ENCODE measurements at places on chromosomes 5 and 9.

DNA sequence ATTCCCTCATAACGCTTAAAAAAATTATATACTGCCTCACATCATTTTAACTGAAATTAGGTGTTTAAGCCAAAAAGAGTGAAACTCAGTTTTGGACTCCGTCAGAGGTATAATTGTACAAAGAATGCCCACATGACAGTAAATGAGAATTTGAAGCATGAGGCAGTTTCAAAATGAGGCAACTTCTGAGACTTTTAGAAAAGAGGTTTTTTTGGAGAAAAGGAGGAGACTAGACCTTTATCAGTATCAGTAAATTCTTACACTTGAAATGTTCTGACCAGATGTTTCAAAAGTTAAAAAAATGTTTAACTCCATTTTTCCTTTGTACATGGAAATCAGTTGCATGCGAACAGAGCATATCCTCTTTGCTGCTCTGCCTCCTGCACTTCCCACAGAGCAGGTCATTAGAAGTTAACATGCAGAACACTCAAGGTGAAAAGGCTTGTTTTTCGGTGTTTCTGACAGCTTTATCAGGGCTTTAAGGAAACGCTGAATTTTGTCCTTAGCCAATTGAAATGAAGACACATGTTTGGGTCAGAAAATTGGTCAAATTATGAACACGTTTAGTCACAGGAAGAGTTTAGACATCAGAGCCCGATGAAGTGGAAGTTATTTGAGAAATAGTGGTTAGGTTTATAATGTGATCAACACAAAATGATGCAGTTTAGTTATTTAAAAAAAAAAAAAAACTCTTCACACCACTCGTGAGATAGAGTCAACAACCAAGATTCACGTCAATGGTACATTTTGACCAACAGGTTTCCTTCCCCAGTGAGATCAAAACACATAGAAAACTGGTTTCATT is 59.5 kb downstream of the PIK3R1 start:
- no peak for DNase-seq

DNA sequence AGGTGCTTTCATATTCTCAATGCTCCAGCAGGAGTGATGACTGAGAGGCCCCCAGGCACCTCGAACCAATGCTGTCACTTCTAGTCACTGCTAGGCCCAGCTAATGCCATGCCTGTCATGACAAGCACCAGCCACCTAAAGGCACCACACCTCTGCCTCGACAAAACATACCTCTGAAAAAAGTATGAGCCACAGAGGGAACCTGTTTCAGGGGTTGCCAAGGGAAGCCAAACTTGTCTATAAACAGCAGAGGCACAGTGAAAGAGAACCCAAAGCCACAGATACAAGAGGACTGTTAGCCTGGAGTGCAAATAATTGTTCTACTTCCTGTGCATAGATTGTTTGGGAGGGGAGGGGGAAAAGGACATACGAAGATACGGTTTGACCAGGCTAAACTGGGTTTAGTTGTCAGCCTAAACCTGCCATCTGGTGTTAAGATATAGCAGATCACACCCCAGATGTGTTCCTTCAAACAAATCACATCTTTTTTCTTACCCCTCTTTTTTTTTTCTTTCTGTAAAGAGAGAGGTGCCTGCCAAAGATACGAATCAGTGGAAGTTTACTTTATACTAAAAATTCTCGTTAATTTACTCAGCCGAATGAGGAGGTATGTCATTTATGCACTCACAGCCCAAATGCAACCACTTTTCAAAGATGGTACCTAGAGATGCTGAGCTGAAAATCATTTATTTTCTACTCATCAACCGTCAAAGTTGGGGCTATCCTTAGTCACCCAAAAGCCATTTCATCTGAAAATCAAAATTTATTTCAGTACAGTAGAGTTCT is 45.7 kb downstream of the BNC2 start:
- DNase-seq = no peak

- DNase-seq = no peak
These were observed 18.2 kb downstream of the ADRB2 start for GRCh38 chr5:148844433-148845280.

DNA sequence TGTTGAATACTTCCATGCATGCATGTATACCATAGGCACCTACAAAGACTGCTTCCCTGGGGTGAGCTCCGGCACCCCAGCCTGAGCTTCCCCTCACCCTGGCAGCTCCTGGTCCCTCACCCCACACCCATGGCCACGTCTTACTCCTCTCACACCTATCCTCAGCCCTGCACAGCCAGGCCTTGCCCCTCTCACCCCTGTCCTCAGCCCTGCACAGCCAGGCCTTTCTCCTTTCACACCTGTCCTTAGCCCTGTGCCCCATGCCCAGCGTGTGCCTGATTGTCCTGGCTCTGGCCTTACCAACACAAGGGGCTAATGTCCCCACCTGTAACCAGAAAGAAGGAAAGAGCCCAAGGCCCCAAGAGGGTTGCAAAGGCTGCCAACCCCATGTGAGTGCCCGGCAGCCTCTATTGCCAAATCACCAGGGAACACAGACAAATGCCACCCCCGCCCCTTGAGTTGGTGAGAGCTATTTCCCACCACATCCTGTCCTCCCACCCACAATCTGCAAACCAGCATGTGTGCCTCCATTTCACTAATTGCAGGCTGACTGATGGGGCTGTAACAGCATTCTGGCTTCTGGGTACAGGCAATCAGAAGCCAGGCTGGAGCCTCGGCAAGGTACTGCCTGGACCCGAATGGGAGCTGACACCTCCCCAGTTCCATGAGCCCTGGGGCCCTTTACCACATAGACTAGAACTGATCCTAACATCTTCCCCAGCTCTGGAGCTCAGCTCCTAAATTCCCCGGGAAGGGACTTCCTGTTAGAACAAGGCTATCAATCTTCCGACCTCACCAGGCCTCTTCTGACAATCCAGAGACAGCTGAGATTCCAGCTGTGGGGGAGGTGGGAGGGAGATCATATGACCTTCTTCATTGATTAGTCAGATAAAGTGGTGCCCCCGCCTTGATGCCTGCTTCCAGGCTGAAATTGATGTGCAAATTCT is 78.2 kb downstream of the FAM114A2 start:
- no peak for DNase-seq

DNA sequence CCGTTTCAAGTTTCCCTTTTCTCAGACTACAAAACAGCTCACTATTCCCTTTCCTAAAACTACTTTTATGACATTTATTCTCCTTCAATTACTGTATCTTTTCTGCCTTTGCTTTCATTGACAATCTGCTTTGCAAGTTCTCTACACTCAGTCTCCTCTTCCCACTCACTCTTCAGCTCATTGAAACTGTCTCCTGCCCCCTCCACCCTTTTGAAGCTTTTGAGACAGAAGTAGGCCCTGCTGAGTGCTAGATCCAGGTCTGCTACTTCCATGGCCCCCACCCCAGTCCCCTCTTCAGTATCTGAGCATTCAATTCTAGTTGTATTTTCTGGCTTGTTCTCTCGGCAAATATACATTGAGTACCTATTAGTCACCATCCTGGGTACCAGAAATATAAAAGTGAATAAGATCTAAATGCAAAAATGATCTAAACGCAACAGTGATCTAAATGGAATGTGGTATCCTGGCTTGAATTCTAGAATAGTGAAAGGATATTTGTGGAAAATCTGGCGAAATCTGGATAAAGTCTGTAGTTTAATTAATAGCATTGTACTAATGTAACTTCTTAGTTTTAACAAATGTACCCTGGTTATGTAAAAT is 58.4 kb downstream of the OR2K2 start:
- DNase-seq = no peak

GRCh38 chr5:149024943-149025342 is 37.9 kb downstream of the SH3TC2 start:
- DNase-seq = no peak

DNA sequence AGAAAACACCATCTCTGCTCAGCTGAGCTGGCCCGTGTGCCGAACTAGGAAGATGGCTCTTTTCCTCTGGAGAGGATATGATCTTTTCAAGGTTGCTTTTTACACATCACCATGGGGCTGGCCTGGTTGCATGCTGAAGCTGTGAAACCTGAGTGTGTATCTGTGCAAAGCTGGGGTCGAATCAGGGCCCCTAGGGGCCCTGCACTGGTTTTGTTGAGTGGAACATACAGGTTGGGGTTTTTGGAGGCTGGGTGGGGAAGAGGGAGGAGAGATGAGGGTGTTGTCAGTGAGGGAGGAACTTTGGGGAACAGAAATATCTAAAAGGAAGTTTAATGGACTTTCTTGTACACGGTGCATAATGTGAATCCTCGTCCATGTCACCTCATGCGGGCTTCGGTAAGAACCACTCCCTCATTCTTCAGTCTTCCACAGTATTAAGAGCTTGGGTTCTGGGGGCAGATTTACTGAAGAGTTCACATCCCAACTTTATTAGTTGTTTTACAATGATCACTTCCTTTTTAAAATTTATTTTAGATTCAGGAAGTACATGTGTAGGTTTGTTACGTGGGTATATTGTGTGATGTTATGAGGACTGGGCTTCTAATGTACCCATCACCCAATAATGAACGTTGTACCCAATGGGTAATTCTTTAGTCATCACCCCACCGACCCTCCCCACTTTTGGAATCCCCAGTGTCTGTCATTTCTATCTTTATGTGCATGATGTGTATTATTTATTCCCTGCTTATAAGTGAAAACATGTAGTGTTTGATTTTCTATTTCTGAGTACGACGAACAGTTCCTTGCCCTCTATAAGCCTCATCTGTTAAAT is 238.2 kb downstream of the NR3C1 start:
- no peak for DNase-seq

DNA sequence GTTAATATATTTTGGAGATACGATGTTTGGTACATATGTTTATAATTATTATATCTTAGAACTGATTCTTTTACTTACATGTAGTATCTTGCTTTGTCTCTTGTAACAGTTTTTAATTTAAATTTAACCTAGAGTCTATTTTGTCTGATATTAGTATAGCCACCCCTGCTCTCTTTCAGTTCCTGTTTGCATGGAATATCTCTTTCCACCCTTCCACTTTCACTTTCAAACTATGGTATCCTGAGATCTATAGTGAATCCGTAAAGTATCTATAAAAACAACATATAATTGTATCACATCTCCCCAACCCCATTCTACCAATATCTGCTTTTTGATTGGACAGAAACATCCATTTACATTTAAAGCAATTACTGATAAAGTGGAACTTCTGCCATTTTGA is 7.2 kb downstream of the IRGM start:
- no peak for DNase-seq

GRCh38 chr9:136012651-136013050 is 51.5 kb upstream of the UBAC1 start:
- no peak for DNase-seq

- no peak for DNase-seq
These were observed 95.7 kb upstream of the SHB start for GRCh38 chr9:38164659-38165221.

DNA sequence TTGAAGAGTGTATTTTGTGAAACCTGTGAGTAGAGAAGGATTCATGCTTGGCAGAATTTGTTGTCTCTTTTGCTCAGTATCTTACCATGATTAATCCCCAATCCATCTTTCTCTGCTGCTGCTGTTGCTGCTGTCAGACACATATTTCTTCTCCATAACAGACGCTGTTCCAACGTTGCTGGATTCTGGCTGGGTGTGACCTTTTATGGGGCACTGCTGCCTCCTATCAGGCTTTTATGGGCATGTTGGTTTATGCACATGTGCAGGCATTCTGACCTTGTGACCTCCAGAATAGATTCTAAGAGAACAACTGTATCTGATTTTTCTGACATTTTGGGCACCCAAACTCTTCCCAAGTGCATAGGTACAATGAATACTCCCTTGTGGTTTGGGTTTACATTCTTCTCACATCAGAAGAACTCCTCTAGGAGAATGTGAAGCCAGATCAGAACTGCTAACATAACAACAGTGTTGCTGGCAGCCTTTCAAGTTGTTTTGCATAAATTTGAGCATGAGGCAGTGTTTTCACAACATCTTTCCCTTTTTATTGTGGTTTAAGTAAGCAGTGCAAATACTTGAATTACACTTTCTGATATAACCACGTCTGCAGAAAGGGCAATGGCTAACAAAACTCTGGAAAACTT is 9.2 kb upstream of the ISL1 start:
- DNase-seq = no peak

- DNase-seq = no peak
These were observed 232.2 kb upstream of the GRIN3A start for GRCh38 chr9:101970609-101971008.

GRCh38 chr5:150255659-150256409 is 33.7 kb downstream of the CAMK2A start:
- no peak for DNase-seq

GRCh38 chr5:134610725-134611124 is 21.9 kb downstream of the SAR1B start:
- DNase-seq = no peak

- no peak for DNase-seq
These were observed 830 bp downstream of the ADAMTSL1 start for GRCh38 chr9:18474783-18475182.

DNA sequence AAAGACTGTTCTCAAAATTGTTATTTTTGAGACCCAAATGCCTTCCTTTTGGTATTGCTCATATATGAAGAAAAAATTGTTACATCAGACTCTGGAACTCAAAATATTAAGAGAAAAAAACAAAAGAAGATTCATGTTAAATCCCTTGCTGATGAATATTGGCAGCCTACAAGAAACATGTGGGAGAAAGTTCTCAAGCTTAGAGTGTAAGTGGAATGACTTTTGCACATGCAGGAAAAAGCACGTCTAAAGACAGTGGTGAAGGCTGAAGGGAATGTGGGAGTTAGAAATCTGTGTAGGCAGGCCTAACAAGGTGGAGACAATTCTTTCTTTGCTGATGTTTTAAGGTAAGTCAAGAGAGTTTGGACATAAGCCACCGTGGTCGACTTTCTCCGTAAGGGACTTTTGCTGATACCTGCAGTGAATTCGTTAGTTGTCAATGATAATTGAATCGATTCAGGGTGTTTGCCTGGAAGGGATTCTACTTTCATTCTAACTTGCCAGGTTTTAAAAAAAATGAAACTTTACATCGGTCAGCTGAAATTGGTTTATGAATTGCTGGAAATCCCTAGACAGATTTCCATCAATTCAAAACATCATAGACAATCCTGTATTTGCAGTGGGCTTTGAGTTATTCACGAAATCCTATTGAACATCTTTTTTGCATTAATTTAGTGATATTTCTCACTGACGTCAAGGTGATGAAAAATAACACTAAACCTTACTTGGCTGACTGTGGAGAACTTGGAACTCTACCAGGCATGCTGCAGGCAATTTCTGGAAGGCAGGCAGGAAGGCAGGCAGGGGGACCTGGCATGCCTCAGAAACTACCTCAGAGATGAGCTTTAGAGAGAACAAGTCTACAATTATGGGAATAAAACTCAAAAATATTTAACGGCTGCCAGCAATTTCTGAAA is 359.1 kb upstream of the ADAMTSL1 start:
- DNase-seq = no peak

- no peak for DNase-seq
These were observed 64.3 kb upstream of the LMX1B start for GRCh38 chr9:126549246-126550006.

Data from GF-D8 (cell line).